ENCODE measurements at places on chromosomes 12 and 14.
A peak's percentile ranks its signal among the peaks of the same experiment; 100 is the strongest.

DNA sequence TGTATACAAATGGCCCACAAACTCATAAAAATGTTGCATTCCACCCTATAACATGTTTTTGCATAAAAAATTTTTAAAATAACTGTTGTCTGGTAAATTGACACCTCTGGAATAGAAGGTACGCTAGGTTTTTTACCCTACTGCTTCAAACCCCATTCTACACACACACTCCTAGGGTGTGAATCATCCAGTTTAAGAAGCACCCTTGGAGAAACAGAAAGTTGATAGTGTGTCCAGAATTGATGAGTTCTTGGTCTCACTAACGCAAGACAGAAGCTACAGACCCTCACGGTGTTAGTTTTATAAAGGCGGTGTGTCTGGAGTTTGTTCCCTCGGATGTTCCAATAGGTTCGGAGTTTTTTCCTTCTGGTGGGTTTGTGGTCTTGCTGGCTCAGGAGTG is 158.5 kb downstream of the KLRB1 start:
- no peak for DNase-seq

GRCh38 chr12:67433385-67434175 is 164.4 kb downstream of the CAND1 start:
- DNase-seq: peak; percentile 78

DNA sequence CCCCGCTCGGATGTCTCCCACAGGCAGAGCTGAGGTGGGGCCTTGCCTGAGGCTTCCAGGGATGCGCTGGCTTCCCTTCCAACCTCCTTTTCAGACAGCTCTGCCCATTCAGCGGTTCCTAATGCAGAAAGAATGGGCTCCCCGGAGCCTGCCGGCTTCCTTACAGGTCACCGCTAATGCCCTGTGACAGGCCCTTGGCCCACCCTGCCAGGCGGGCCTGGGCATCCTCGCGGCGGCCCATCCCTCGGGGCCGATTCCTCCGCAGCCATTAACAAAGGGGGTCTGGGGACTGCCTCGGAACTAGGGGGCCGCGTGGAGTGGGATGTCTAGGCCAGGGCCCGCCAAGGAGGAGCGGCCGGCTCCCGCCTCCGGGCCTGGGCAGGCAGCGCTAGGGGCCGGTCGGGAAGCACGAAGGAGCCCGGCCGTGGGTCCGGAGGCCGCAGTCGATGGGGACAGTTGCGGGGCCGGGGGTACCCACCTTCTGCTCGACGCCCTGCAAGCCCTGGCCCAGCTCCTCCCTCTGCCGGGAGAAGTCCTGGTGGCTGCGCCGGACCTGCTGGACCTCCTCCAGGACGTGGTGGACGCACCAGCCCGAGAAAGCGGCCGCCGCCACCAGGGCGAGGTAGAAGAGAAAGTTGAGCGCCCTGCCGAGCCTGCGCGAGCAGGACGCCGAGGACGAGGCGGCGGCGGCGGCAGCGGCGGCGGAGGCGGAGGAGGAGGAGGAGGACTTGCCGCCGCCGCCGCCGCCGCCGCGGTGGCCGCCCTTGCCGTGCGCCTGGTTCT is 738 bp downstream of the CKAP4 start:
- peak; percentile 77 for DNase-seq

DNA sequence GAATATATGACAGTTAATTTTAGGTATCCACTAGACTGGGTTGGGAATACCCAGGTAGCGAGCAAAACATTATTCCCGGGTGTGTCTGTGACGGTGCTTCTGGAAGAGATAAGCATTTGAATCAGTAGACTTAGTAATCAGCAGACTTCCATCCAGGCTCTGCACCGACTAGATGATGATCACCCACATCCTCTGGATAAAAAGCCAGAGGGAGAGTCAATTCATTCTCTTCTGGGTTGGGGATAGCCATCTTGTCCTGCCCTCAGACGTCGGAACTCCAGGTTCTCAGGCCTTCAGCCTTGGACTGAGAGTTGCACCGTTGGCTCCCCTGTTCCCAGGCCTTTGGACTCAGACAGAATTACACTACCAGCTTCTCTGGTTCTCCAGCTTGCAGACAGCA is 168.0 kb downstream of the PHLDA1 start:
- DNase-seq: no peak

DNA sequence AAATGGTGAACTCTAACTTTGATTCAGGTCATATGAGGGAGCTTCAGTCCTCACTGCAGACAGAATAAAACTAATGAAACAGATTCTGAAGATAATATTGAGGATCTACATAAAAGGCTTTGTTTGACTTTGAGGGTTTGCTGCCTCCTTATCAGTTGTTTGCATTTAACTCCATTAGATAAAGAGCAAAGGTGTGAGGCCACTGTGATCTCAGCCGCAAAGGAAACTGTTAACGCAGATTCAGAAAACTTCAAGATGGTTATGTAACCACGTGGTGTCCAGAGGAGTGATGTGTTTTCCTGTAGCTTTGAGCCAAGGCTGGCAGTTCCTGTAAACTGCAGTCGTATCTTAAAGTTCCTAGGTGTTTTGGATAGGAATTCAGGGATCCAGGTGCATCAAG is 67.8 kb downstream of the METTL25 start:
- DNase-seq: no peak

- no peak for DNase-seq
These were observed 24.5 kb downstream of the MMP17 start for GRCh38 chr12:131852551-131853299.

DNA sequence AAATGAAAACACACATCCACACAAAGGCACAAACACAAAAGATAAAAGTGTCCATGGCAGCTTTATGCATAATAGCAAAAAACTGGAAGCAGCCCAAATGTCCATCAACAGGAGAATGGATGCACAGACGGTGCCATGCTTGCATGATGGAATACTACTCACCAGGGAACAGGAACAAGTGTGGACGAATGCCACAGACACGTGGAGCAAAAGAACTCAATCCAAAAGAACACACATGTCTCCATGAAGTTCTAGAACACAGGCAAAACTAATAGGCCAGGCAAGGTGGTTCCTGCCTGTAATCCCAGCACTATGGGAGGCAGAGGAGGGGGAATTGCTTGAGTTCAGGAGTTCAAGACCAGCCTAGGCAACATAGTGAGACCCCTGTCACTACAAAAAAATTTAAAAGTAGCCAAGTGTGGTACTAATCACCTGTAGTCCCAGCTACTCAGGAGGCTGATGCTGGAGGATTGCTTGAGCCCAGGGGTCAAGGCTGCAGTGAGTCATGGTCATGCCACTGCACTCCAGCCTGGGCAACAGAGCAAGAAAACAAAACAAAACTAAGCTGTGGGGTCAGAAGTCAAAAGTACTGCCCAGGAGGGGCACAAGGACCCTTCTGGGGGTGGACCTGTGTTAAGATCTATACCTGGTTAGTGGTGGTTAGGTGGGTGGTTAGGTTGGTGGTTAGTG is 7.3 kb upstream of the TMEM119 start:
- DNase-seq: peak; percentile 32

DNA sequence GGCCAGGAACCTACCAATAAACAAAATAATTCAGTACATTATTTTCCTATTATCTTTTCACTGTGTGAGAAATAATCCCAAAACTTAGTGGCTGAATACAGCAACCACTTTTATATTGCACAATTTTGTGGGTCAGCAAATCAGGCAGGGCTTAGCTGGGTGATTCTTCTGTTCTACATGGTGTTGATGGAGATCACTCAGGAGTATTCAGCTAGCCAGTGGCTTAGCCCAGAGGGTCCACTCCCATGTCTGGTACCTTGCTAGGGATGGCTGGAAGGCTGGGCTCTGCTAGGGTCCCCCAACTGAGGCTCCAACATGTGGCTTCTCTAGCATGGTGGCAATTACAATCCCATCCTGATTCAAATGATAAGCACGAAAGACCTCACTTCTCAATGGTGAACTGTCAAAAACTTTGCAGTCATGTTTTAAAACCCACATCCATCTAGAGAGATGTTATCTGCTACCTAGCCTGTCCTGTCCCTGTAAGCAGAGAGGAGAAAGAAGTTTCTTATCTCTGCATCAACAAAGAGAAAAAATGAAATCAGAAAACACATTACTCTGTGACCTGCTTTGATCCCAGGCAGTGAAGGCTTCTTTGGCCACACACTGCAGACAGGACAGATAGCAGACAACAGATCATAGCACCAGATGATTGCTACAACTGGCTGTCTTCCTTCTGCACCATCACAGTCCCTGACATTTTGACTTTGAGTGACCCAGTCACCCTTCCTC is 51.0 kb upstream of the MYL2 start:
- no peak for DNase-seq

GRCh38 chr12:24853588-24853987 is 95.3 kb downstream of the BCAT1 start:
- peak; percentile 66 for DNase-seq

DNA sequence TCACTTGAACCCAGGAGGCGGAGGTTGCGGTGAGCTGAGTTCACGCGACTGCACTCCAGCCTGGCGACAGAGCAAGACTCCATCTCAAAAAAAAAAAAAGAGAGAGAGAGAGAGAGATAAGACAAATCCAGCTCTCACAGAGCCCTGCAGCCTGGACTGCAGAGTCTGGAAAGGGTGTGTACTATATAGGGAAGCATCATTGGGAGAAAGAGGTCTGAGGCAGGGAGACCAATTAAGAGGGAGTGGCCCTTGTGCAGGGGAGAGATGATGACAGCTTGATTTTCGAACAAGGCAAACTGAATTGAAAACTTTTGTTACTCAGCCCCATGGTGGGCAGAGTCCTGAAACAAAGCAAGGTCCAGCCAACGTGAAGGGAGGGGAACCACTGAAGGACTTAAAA is 116.2 kb downstream of the CCDC60 start:
- no peak for DNase-seq

DNA sequence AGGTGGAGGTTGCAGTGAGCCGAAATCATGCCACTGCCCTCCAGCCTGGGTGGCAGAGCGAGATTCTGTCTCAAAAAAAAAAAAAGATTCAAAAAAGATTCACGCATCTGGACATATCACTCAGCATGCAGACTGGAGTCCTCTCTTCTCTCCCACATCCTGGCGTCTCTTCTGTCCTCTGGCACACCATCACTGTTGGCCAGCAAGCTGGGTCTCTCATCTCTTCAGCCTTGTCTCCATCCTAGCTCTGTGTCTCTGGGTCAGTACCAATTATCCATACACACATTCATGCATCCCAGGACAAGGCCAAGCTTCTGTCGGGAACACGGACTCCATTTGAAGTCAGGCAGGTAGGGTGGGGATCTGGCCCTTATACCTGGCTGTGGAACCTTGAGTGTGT is 105.5 kb upstream of the MAP1LC3B2 start:
- DNase-seq: no peak

DNA sequence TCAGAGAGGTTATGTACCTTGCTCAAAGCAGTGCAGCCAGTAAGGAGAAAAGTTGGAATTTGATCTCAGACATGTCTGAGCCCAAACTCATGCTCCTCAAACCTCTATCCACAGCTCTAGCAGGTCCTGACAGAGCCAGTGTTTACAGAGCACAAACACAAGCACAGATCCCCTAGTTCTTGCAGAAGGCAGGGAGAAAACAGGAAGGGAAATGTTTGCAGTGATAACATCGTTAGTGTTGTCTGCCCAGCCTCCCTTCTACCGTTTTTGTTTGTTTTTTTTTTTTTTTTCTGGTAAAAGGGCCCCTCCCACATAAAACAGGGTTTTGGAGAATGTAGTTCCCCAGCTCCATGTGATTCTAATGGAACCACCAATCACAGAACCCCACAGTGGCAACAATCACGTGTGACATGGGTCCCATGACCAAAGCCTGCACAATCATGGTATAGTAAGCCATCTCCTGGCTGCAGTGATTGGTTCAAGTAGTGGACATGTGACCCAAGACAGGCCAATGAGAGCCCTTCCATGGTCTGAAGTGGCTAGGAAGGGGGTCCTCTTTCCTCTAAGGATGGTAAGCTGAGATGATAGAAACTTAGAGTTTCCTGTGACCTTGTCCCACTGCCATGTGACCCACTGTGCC is 513.4 kb downstream of the MED13L start:
- no peak for DNase-seq

DNA sequence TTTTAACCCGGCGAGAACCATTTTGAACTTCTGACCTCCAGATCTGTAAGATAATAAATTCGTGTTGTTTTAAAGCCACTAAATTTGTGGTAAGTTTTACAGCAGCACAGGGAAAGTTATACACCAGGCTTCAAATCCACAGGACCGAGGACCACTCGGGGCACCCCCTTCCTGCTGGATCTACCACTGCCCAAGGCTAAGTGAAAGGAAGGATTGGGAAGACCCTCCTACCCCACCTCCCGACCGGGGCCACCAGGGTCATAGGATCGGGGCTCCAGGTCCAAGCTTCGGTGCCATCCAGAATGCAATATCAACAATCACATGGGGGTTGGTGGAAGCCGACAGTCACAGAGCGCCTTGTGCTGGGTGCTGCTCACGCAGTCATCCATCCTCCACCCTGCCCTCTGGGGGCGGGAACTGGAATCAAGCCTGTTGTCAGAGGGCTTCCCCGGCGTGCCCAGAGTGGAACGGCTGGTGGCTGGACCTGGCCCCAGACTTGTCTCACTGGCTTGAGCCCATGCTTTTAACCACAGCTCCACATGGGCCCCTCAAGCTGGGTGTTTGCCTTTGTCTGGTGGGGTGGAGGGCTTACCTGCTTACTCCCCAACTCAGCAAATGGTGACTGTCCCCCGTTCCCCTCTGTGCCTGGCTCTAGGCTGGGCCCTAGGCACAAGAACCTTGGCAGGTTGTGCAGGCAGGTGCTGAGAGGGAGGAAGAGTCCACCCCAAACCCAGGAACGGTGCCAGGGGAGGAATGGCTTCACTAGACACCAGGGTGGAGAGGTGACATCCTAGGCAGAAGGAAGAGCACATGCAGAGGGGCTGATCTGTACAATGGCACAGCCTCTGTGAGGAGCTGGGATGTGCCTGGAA is 180.3 kb upstream of the RTL1 start:
- DNase-seq: no peak

GRCh38 chr12:104685366-104685765 is 228.6 kb downstream of the CHST11 start:
- DNase-seq: no peak

DNA sequence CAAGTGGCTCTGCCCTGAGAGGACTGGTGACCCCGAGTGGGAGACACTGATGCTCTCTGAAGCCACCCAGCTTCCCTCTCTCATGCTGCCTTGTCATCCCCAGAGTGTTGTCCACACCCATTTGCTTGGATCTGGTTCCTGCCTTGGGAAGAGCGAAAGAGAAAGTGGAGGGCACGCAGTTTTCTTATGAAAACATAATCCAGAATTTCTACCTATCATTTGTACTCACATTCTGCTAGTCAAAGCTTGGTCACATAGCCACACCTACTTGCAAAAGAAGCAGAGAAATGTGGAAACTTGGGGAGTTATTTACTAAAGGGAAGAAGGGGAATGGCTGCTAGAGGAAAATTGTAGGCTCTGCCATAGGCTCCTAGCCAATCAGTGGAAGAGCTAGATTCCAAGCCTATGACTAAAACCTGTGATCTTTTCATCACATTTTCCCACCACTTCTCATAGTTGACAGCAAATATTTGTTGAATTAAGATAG is 326.3 kb downstream of the ZFP36L1 start:
- DNase-seq: peak; percentile 95
